Transverse colon (tissue), 4 donors: ENCODE measurements at places on chromosomes 6 and 20. TPM values are rescaled to one million over a fixed set of nuclear protein-coding genes. Genes with fewer than 3 reads are reported as not detected.

The PSORS1C2 gene
- not detected for total RNA-seq

DNA sequence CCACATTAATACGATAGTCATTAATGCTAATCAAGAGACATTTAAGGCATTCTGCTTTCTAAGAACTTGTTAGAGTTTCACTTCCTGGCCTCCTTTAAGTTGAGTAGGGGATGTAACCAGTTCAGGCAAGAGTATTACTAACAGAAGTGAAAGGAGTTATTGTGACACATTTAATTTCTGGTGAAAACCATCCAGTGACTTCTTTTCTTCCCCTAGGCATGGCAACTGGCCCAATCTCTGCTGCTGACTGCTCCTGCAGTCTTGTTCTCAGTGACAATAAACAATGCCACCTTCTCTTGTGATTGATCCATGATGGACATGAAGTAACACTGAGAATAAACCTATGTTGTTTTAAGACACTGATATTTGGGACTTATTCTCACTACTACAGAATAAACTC is 130.9 kb upstream of the DEFB112 start:
- no peak overlapping the region for H3K4me3 ChIP-seq
- H3K36me3 ChIP-seq, result no peaks in the 10 kb centered on the region
- H3K27ac ChIP-seq, result no peak overlapping the region
- DNase-seq, result no peak

DNA sequence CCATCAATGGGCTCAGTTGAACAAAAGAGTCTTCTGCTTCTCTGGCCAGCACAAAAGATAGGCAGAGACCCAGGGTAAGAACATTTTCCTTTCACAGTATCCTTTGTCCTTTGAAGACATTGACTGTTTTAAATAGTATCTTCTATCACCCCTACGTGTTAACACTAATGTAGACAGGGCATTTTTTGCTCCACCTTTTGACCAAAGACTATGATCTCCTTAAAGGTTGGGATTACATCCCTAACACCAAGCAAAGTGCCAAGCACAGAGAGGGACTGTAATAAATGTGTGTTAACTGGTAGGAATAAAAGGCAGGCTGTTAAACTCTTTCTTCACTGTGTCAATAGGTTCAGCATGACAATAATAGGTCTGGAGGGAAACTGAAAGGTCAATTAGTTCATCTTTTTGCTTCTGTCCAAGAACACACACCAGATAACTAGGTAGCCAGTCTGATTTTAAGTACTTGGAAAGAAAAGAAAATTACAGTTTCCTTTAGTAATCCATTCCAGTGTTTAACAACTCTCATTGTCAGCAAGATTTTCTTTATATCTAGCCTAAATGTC is 63.6 kb upstream of the NOX3 start:
- H3K36me3 ChIP-seq, result no peaks in the 10 kb centered on the region
- H3K27ac ChIP-seq, result no peak overlapping the region
- H3K4me3 ChIP-seq, result no peak overlapping the region
- no peaks in the 10 kb centered on the region for H3K4me1 ChIP-seq
- no peak for DNase-seq

DNA sequence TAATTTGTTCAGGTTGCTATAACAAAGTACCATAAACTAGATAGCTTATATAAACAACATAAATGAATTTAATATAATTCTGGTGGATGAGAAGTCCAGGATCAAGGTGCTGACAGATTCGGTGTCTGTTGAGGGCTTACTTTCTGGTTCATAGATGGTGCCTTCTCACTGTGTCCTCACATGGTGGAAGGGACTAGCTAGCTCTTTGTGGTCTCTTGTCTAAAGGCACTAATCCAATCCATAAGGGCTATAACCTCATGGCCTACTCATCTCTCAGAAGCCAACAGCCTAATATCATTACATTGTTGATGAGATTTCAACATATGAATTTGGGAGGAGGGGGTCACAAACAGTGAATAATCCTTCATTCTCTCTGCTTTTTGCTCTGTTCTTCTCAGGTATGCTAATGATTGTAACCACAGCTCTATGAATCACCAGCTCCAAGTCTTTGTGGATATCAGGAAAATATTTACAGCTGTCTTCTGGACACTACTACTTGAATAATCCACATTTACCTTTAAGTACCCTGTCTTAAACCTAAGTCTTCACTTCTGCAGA is 122.3 kb downstream of the NKAIN2 start:
- H3K4me3 ChIP-seq, result no peak overlapping the region
- H3K36me3 ChIP-seq, result no peaks in the 10 kb centered on the region
- no peaks in the 10 kb centered on the region for H3K27me3 ChIP-seq
- H3K27ac ChIP-seq, result no peak overlapping the region

The CDSN gene
- not detected for total RNA-seq

- no peak overlapping the region for H3K27ac ChIP-seq
- H3K27me3 ChIP-seq, result no peaks in the 10 kb centered on the region
- H3K4me1 ChIP-seq, result no peaks in the 10 kb centered on the region
- no peak for DNase-seq
- H3K4me3 ChIP-seq, result no peak overlapping the region
Measured at GRCh38 chr6:36727505-36728021, 29.9 kb downstream of the RAB44 start.

- no peaks in the 10 kb centered on the region for H3K36me3 ChIP-seq
- no peak for DNase-seq
- no peak overlapping the region for H3K27ac ChIP-seq
- H3K4me1 ChIP-seq, result no peaks in the 10 kb centered on the region
Measured at GRCh38 chr6:6581054-6581453, 7.5 kb upstream of the LY86 start.

DNA sequence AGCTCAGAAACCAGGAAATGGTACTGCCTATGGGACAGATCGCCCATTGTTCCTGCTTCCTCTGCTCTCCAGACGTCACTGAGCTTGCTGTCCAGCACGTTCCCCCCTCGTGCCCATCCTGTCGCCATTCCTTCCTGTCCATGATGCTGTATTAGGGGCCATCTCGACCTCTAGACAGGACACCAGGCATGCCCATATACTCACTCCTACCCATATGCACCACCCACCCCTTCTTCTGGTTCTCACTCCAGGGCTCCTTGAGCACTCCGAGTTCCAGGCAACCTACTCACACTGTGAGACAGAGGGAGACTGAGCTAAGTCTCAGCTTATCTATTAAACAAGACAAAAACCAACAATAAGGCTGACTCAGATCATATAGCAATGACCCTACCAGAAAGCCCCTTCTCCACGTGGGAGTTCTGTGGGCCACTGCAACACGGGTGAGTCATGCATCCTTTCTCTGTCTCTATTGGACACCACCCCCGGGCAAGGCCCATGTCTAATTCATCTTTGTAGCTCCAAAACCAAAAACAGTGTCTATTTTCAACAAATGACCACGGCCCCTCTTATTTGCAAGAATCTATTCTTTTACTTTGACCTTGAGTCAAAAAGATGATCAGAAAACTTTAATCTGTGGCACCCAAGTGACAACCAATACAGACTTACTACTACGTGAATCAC is 65.7 kb downstream of the PSMG4 start:
- H3K27me3 ChIP-seq, result no peaks in the 10 kb centered on the region
- H3K4me1 ChIP-seq, result peaks cover 15% of the 10 kb centered on the region
- no peak overlapping the region for H3K4me3 ChIP-seq
- no peak for DNase-seq

- H3K27ac ChIP-seq, result no peak overlapping the region
- no peaks in the 10 kb centered on the region for H3K27me3 ChIP-seq
- no peak for DNase-seq
- H3K4me1 ChIP-seq, result no peaks in the 10 kb centered on the region
Measured at GRCh38 chr6:168009331-168009730, 11.9 kb downstream of the KIF25 start.

The CRIP3 gene
- not detected for total RNA-seq
